Parietal lobe (tissue), 2 donors: ENCODE measurements at places on chromosomes 7 and 10. TPM values are rescaled to one million over a fixed set of nuclear protein-coding genes. Genes with fewer than 3 reads are reported as not detected.

TCF7L2 gene
- 4.4 TPM for total RNA-seq

KCP gene
- 1.3 TPM for total RNA-seq

GIMAP5 gene
- 2.2 TPM for total RNA-seq

FAM241B gene
- total RNA-seq, result 8.1 TPM

CDH23 gene
- 7.2 TPM for total RNA-seq

TNS3 gene
- total RNA-seq, result 12.5 TPM
